ENCODE measurements at places on chromosomes 2 and 18.

DNA sequence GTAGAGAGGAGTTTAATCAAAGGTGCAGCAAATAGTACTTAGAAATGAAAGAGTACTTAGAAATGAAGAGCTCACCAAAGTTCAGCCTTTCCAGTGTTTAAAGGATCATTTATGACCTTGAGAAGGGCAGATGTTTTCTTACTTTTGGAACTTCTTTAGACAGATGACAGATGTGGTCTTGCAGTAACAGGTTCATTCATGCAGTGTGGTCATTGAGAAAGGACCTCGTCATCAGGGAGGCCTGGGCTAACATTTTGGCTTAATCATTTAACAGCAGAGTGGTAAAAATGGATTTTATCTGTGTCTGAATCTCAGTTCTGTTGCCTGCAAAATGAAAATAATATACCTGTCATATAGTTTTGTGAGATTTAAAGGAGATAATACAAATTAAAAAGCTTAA, 75.1 kb upstream of the NT5C1B start:
- no peak for DNase-seq

GRCh38 chr18:78639006-78639950, 340.3 kb upstream of the SALL3 start:
- DNase-seq: no peak

DNA sequence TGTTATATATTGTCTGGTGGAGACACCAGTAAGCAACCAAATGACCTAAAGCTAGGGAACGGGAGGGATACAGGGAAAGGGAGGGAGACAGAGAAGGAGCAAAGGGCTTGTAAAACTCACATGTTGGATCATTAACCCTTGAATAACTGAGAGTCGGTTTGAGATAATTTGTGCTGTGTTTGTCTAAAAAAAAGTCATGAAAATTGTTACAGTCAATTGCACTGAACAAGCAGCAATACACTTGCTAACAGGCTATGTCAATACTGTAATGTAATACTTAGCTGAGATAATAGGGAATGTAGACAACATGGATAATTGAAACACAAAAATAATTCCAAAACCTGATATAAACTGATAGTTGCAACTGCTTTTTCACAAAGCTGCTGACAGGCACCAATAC, 71.3 kb upstream of the ZNF521 start:
- no peak for DNase-seq

DNA sequence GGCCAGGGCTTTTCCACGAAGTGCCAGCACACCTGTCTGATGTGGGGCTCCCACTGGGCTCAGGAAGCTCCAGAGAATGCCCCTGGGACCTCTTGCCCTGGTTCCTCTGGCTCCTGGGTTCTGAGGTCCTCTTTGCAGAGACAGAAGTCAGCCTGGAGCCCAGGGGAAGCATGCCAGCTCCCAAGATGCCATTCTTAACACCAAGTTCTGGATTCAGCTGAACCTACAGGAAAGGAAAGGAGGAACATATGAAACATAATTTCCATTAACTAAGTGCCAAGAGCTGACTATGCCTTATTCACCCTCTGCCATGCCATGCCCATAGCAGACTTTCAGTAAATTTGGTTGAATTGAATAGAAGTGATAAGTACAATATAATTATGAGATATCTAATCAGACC, 21.9 kb downstream of the FAM124B start:
- no peak for DNase-seq

- DNase-seq: no peak
Observed at GRCh38 chr2:62501069-62501468, 4.9 kb downstream of the TMEM17 start.

DNA sequence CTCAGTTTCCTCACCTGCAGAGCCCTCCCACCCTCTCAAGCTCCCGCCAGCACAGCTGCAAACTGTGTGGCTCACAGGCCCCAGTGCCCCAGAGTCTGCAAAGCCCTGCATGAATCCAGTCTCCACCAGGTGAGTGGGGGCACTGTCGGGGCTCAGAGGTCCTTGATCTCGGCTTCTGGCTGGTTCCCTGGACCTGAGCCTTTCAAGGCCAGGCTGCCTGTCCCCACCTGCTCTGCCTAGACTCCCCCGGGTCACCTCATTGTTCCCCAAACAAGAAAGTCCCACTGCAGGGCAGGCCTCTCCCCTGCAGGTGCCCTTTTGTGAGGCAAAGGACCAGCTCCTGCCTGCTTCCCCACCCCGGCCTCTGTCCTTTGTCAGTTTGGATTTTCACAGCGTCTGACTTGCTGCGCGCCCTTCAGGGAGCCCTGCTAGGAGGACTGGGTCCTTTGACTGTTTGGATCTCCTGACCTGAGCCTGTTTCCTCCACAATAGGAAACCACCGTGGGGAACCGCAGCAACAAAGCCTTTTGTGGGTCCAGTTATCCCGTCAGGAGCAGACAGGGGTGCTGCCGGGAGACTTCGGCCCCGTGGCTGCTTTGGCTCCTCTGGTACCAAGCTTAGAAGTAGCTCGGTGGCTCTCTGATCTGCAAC, 200.5 kb upstream of the HDAC4 start:
- no peak for DNase-seq

DNA sequence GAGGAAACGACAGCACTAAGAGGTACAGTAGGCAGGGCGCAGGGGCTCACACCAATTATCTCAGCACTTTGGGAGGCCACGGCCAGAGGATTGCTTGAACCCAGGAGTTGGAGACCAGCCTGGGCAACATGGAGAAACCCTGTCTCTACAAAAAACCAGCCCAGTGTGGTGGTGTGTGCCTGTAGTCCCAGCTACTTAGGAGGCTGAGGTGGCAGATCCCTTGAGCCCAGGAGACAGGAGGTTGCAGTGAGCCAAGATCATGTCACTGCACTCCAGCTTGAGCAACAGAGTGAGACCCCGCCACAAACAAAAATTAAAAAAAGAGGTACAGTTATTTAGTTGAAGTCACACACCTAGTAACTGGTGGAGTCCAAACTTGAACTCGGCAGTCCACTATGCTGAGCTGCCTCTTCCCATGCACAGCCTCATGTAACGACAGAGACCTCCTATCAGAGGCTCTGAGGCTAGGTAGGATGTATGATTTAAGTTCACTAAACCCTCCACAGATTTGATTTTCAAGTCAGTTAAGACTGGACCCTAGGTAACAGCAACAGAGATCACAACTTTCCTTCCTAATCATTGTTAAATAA, 8.7 kb downstream of the STK17B start:
- no peak for DNase-seq

- no peak for DNase-seq
Observed at GRCh38 chr2:43622931-43623451, 14.1 kb upstream of the PLEKHH2 start.

- no peak for DNase-seq
Observed at GRCh38 chr2:80473796-80474195, 169.2 kb upstream of the LRRTM1 start.

Measured in stimulated activated CD4-positive, alpha-beta T cell treated with anti-CD3 and anti-CD28 coated beads, Interleukin-1b, Interleukin-23, amount 100 ng/mL, for 1 hour (primary cell).